ENCODE measurements at places on chromosomes 12 and 14. TPM values are rescaled to one million over a fixed set of nuclear protein-coding genes. Genes with fewer than 3 reads are reported as not detected.

TMEM179 gene
- polyA plus RNA-seq, result 1.8 TPM

RASSF9 gene
- polyA plus RNA-seq, result 20.2 TPM

CD4 gene
- 108 TPM for polyA plus RNA-seq

FLRT2 gene
- polyA plus RNA-seq, result 44.5 TPM

DPF3 gene
- 1.6 TPM for polyA plus RNA-seq

BICDL1 gene
- 3.3 TPM for polyA plus RNA-seq

CDK4 gene
- 221 TPM for polyA plus RNA-seq

C12orf50 gene
- polyA plus RNA-seq, result 0.46 TPM

DLGAP5 gene
- 29.7 TPM for polyA plus RNA-seq

DEGS2 gene
- 3.5 TPM for polyA plus RNA-seq

OAS3 gene
- polyA plus RNA-seq, result 17.4 TPM

TMTC1 gene
- polyA plus RNA-seq, result 3.9 TPM

OTUB2 gene
- polyA plus RNA-seq, result 4.3 TPM

TDG gene
- 59.5 TPM for polyA plus RNA-seq

CNTN1 gene
- polyA plus RNA-seq, result 52.9 TPM

CEBPE gene
- 0.10 TPM for polyA plus RNA-seq

KCTD10 gene
- 49.3 TPM for polyA plus RNA-seq

ITPR2 gene
- 7.0 TPM for polyA plus RNA-seq

SRSF9 gene
- polyA plus RNA-seq, result 174 TPM

MIP gene
- not detected for polyA plus RNA-seq

ANO2 gene
- polyA plus RNA-seq, result 5.7 TPM

HOXC9 gene
- 0.34 TPM for polyA plus RNA-seq

PZP gene
- polyA plus RNA-seq, result 2.9 TPM

SMCO2 gene
- polyA plus RNA-seq, result 0.37 TPM

SERPINA9 gene
- polyA plus RNA-seq, result not detected

NFE2 gene
- 5.1 TPM for polyA plus RNA-seq

ZNF839 gene
- 15.5 TPM for polyA plus RNA-seq

P3H3 gene
- polyA plus RNA-seq, result 14.5 TPM

PLEKHG7 gene
- polyA plus RNA-seq, result 0.26 TPM

PTCSC3 gene
- 3.2 TPM for polyA plus RNA-seq

CCDC92 gene
- polyA plus RNA-seq, result 70.0 TPM

PYGL gene
- 12.7 TPM for polyA plus RNA-seq

ZDHHC22 gene
- polyA plus RNA-seq, result not detected

ART4 gene
- polyA plus RNA-seq, result 0.28 TPM

ENDOU gene
- 0.24 TPM for polyA plus RNA-seq

MYO1H gene
- polyA plus RNA-seq, result 0.22 TPM

TSHR gene
- polyA plus RNA-seq, result 0.48 TPM

ADAMTS20 gene
- polyA plus RNA-seq, result 0.13 TPM

ADGRD1 gene
- 42.1 TPM for polyA plus RNA-seq

NEUROD4 gene
- not detected for polyA plus RNA-seq

IFT81 gene
- polyA plus RNA-seq, result 48.2 TPM

IL22 gene
- polyA plus RNA-seq, result not detected

SLC10A1 gene
- 0.13 TPM for polyA plus RNA-seq

C3AR1 gene
- 4.9 TPM for polyA plus RNA-seq

WNT1 gene
- polyA plus RNA-seq, result not detected

DHRS2 gene
- polyA plus RNA-seq, result 0.47 TPM

IAPP gene
- not detected for polyA plus RNA-seq
